Activated naive CD8-positive, alpha-beta T cell treated with anti-CD3 and anti-CD28 coated beads, Interleukin-2, amount 50 U/mL, for 24 hours (primary cell): ENCODE measurements at places on chromosomes 5 and 9.
A peak's percentile ranks its signal among the peaks of the same experiment; 100 is the strongest.

- no peak for DNase-seq
Measured at GRCh38 chr9:95746408-95747180, 128.9 kb upstream of the ERCC6L2 start.

DNA sequence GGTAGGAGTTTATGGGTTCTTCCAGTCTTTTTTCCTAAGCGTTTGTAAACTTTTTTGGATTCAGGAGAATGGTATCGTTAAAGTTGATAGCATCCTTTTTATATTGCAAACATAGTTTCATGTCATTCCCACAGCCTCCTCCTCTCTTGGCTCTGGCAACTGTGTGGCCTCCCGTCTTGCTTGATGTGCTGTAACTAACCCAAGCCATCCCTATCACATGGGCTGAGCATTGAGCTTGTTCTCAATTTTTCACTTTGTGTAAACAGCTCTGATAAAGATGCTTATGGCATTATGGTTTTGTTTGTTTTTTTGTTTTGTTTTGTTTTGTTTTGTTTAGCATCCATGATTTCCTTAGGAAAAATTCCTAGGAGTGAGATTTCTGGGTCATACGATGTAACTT lies 4.6 kb downstream of the STKLD1 start:
- no peak for DNase-seq

DNA sequence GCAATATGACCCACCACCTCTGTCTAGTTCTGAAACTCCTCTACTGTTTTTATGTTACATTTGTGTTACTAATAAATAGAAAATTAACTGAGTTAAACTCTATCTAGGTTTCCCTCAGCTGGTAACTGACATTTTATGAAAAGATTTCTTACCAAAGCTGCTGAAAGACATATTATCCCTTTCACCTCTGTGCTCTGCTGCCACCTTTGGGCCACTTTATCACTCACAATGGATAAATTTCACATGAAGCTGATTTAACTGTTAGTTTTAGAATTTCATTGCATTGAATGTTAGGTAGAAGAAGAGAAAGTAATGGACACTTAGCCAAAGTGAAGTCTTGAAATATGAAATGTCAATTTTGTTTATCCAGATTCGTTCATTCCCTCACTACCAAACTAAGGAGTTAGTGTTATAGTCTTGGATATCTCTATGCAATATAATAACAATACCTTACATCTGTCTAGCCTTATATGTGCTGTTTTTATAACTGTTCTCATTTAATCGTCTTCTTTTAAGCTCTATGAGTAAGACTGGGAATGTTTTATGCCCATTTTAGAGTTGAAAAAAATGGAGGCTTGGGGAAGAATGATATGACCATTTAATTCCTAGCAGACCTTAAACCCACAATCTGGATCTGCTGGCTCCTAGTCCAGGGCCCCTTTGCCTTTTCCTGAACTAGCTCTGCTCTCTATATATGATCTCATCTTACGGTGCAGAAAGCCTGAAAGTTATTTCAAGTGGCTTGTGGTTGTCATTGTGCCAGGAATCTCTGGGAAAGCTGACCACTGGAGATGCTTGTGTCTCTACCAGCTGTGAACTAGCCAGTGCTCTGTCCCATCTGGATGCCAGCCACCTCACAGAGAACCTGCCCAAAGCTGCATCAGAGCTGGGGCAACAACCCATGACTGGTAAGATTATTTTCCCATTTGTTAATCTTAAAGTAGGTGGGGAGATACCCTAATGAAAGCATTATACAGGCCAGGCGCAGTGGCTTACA lies 97.1 kb downstream of the GOLPH3 start:
- peak; percentile 40 for DNase-seq

GRCh38 chr9:76598981-76599380 lies 140.0 kb downstream of the GCNT1 start:
- no peak for DNase-seq

DNA sequence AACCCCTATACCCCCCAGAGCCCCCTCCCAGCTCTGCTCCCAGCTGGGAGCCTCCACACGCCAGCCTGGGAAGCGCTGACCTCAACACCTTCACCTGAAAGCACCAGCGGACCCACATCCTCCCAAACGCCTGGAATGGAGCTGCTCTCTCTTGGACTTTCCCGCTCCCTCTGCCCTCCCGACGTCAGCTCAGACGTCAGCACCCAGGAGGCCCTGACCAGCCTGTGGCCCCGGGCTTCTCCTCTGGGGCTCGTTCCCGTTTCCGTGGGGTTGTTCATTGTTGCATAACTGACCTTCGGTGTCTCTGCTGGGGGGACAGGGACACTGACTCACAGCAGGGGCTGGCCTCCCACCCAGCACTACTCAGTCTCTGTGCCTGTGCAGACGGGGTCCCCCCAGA lies 35.0 kb upstream of the SLC6A3 start:
- DNase-seq: no peak

- DNase-seq: no peak
Measured at GRCh38 chr9:95807326-95807947, 68.1 kb upstream of the ERCC6L2 start.

DNA sequence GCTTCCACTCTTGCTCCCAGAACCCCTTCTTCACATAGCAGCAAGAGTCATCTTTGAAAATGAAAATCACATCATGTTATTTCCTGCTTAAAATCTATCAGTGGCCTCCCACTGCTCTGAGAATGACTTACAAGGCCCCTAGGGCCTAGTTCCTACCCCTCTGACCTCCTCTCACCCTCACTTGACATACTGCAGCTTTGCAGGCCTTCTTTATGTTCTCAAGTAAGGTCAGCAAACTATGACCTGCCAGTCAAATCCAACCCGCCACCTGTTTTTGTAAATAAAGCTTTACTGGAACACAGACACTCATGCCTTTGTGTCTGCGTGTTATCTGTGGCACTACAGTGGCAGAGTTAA lies 185.7 kb downstream of the NR3C1 start:
- DNase-seq: no peak

GRCh38 chr9:38347271-38347671 lies 45.2 kb upstream of the ALDH1B1 start:
- no peak for DNase-seq

DNA sequence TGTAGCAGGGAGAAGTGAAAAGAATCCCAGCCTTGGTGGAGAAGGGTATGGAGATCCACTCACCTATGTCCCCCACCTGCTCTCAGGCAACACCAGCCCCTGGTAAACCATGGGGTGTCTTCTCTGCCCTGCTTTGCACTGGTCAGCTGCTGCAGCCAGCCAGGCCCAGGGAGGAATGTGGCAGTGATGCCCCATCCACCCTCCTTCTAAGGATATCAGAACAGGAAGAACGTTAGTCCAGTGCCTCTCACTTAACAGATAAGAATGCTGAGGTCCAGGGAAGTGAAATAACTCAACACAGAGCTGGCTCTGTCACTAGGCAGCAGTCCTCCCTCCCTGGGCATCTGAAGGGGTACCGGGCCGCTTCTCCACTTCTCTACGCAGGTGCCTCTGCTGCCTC lies 9.7 kb upstream of the PPIC start:
- DNase-seq: no peak

DNA sequence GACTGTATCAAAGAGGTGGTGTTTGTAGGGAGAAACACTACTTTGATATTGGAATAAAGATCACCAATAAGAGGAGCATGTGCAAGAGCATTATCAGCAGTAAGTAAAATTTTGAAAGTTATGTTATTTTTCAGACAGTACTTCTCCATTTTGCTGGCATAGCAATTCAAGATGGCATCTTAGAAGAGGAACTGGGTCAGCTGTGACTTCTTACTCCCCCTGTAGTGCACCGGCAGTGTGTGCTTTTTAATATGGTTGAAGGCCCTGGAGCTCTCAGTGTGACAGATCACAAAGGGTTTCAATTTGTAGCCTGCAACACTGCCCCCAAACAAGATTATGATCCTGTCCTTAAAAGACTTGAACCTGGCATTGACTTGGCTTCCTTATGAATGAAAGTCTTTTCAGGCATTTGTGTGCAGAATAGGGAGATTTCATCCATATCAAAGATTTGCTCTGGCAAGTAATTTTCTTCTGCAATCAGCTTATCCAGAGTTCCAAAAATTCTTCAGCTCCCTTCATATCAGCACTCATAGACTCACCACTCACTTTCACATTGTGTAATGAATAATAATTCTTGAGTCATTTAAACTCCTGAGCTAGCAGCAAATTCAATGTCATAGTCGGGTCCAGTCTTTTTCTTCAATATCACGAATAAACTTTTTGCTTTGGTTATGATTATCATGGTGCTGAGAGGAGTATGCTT lies 105.7 kb upstream of the MAMDC2 start:
- no peak for DNase-seq

GRCh38 chr9:127182901-127183746 lies 60.7 kb upstream of the ANGPTL2 start:
- no peak for DNase-seq

GRCh38 chr5:15013654-15014463 lies 142.3 kb upstream of the ANKH start:
- DNase-seq: no peak

- no peak for DNase-seq
Measured at GRCh38 chr5:127296321-127296720, 5.7 kb downstream of the MEGF10 start.

DNA sequence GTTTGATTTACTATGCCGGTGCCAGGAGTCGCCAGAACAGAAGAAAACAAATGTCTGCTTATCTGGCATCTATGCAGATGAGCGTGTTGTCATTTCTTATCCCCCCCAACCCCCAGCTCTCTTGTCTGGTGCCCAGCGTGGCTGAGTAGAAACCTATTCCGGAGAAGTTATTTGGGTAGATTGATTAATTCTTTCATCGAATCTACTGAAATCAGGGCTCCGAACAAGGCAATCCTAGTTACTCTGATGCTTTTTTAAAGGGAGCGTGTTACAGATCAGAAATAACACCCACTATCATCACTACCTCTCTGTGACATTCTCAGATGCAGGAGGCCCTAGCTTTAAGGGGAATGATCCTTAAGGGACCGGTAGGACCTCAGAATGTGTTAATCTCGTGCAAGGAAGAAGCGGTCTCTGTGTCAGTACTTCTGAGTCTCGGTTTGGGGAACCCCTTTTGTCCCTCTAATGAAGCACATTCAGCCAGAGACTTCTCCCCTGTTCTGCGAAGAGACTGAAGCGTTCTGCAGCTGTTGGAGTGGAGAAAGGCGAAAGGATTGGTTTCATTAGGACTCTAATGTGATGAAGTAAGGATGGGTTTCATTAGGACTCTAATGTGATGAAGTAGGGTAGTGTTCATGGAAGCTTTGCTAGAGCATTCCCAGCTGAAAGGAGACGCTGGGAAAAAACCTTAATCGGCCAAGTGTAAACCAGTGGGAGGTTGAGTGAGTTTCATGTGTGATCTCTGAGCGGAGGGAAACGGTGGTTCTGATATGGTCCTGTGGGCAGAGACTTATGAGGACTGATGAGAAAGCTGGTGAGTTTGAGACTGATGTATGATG lies 1.5 kb downstream of the PIP5K1B start:
- DNase-seq: no peak

GRCh38 chr5:138760448-138761110 lies 7.4 kb downstream of the CTNNA1 start:
- DNase-seq: no peak

- no peak for DNase-seq
Measured at GRCh38 chr5:67806654-67807438, 408.7 kb upstream of the PIK3R1 start.

- no peak for DNase-seq
Measured at GRCh38 chr5:60492958-60493357, 207.0 kb downstream of the DEPDC1B start.

GRCh38 chr5:107425541-107426031 lies 245.2 kb downstream of the EFNA5 start:
- no peak for DNase-seq

DNA sequence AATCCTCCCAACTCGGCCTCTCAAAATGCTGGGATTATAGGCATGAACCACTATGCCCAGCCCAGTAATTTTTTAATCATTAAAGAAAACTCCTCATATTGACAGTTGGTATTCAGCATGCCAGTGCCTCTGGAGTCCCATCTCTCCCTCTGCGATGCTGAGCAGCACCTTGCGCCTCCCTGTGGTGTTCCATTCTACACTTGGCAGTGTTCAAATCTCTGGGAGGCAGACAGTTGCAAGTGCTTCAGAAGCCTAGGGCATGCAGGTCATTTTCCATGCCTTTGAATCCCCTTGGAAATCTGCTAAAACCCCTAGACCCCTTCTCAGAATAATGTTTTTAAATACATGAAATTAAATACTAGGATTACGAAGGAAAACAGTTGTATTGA lies 41.3 kb downstream of the GARNL3 start:
- no peak for DNase-seq

DNA sequence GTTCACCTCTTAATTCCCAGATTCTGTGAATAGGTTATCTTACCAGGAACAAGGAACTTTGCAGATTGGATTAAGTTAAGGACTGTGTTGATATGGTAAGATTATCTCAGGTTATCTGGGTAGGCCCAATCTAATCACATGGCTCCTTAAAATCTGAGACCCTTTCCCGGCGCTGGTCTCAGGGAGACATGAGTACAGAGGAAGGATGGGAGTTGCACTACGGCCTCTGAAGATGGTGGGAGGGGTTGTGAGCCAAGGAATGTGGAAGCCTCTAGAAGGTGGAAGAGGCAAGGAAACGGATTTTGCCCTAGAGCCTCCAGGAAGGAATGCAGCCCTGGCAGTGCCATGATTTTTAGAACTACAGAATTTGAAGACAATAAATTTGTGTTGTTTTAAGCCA lies 95.1 kb downstream of the AK8 start:
- no peak for DNase-seq

DNA sequence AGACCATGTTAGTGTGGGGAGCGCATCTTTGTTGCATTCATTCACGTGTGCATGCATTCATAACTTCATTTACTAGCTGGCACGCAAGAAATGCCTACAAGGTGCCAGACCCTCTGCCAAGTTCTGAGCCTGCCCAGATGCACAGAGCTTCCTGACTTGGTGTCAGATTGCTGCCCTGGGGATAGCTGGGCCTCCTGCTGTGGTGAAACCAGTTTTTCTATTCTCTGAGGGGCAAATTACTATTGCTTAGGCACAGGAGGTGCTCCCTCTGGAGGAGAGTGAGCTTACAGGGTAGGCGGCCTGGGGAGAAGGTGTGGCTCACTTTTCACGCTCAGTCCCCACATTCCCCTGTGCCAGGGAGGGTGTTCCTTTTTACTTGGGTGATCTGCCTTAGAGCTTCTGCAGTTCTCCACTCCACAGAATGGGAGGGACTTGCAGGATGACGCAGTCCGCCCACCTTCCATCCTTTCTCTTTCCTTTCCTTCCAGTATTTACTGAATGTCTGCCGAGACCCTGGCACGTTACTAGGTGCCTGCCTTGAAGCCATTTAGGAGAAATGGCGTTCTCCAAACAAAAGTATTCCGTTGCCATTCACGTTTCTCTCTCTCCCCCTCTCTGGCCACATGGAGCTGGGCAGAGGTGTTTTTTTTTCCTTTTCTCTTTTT lies 27.9 kb upstream of the CTNNA1 start:
- DNase-seq: peak; percentile 10
